ENCODE measurements at places on chromosomes 11 and 22. TPM values are rescaled to one million over a fixed set of nuclear protein-coding genes. Genes with fewer than 3 reads are reported as not detected.

NAV2 gene
- 34.7 TPM for total RNA-seq

SCUBE1 gene
- 0.05 TPM for total RNA-seq

BBOX1 gene
- total RNA-seq: not detected

SYT7 gene
- 26.1 TPM for total RNA-seq

SLC22A9 gene
- not detected for total RNA-seq

SYCE3 gene
- not detected for total RNA-seq

CDC42BPG gene
- total RNA-seq: 0.15 TPM

MOGAT2 gene
- not detected for total RNA-seq

SMTNL1 gene
- not detected for total RNA-seq

All from heart right ventricle (tissue), 16 donors.